Activated T-cell treated with anti-CD3 and anti-CD28 coated beads, Interleukin-2, amount 50 U/mL, for 24 hours (primary cell): ENCODE measurements at places on chromosomes 6 and 20.
A peak's percentile ranks its signal among the peaks of the same experiment; 100 is the strongest.

DNA sequence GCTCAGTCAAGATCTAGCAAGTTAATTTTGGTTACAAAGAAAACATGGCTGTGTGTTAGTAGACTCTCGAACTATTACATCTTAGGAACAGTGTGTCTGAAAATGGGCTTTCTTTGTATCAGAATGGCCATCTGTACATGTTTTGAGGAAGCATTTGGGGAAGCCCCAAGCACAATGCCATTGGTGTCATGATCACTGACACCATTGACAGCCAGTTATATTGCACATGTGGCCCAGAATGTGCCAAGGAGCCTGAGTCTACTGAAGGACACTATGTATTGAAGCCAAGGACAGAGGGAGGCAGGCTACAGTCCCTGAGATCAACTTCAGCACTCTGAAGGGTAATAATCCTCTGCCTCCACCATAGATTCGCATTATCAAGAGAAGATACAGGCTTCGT, 12.6 kb upstream of the FAM50B start:
- DNase-seq: no peak

GRCh38 chr6:168956884-168957730, 296.5 kb downstream of the THBS2 start:
- DNase-seq: peak; percentile 41

DNA sequence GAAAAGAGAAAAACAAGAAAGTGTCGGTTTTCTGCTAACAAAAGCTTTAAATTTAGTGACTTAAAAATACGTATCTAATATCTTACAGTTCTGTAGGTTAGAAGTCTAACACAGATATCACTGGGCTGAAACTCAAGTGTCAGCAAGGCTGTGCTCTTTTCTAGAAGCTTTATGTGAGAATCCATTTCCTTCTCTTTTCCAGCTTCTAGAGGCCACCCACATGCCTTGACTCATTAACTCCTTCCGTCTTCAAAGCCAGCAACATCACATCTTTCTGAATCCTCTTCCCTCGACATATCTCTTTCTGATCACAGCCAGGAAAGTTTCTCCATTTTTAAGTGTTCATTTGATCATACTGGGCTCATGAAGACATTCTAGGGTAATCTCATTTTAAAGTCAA, 262.0 kb downstream of the MAFB start:
- no peak for DNase-seq

- peak; percentile 80 for DNase-seq
Observed at GRCh38 chr6:31729979-31730630, 1.0 kb upstream of the DDAH2 start.

DNA sequence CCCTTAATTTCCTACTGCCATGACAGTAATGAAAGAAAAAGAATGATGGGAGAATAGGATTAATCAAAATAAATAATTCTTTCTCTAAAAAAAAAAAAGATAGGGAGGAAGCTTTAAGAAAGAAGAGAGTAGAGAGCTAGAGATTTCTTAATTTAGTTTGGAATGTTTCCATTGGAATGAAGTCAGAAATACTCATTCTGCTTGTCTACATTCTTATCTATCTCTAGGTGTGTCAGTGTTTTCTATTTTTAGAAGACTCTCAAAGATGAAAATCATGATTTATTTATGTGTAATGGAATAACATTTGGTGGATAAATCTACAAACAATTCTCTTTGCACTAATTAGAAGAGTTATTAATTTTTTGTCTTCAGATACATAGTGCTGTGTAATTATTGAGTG, 38.0 kb upstream of the HIVEP1 start:
- no peak for DNase-seq
